ENCODE measurements at places on chromosomes 1 and 21.

DNA sequence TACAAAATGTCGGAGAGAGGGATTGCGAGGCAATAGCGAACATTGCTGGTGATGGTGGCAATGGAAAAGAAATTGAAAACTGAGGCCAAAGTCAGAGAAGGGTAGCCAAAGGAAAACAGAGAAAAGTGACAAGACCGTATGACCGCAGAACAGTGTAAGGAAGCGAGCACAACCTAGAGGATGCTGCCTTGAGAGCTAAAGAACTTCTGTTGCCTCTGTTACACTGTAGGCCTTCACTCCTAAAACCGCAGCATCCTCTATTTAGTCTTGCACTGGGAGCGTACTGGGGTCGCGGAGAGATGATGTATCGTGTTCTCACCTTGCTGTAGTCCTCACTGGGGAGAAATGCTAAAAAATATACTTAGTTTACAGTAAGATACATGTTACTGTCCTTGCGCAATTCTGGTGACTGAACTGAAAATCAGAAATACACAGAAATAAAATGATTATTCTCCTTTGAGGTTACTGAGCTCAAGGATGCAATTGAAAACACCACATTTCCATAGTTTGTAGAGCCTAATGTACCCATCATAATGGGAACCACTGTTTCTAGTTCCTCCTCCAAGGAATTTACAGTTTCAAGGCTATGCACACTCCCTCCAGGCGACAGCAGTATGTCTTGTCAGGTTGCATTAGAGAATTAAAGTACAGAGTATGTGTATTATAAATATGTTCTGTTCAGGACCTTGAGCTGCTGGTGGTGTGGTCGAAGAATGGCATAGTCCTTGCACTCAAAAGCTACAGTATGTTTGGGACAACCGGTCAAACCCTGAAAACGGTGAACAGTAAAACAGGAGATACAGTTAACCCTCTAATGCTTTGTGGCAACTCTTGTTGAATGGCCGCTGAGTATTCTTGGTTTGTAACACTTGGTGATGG, 1.3 kb downstream of the NEK7 start:
- DNase-seq: no peak

GRCh38 chr1:154786804-154787570, 83.1 kb downstream of the KCNN3 start:
- DNase-seq: no peak

DNA sequence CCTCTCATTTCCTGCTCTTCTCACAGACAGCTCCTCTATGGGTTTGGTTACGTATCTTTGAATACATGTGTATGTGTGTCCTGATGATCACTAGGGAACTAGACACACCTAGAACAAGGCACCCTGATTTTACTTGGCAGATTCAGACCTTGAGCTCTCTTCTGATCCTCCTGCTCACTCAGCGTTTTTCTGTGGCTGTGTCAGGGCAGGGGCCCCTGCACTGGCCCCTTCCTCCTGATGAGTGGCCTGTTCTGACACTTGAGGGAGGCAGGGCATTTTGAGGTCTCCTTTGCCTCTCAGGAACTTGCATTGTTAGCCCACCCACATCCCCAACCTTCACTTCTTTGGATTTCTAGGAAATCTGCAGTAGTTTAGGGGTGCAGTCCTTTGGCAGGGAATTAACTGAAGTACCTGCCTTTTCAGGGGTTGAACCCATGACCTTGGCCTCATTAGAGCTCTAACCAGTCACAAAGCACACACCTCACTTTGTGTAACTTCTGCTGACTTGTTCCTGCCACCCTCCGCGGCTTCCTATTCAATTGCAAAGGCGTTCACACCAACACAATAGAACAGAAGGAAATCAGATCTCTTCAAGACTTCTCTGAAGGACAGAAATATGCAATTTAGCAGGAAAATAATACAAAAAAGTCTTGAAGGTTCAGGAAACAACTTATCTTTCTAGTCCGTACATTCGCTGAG, 8.8 kb downstream of the SMYD2 start:
- DNase-seq: no peak

DNA sequence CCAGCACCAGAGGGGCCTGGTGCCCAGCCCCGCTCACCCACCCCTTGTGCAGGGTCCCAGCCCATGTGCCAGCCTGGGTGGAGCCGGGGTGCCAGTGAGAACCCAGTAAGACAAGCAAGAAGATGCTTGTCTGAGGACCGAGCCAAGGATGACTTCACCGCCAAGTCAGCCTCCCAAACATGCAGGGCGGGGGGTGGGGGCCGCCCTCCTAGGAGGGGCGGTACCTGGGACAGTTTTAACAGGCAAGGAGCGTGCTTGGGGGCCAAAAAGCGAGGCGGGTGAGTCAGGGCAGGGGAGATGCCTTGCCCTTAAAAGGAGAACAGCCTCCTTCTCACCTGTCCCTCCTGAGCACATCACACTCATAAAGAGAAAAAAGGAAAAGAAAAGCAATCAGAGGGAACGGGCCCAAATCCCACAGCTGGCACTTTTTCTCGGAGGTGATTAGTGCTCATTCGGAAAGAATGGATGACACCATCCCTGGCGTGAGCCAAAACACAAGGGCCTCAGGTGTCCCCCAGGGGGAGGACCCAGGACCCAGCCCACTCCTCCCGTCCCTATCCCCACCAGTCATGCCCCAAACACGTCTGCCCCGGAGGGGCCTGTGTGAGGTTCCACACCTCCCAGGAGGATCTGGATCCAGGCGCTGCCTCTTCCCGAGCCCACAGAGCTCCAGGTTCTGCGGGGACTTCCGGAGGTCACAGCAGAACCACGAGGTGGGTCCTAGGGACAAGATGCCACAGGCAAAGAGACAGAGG, 77.6 kb upstream of the IFFO2 start:
- no peak for DNase-seq

DNA sequence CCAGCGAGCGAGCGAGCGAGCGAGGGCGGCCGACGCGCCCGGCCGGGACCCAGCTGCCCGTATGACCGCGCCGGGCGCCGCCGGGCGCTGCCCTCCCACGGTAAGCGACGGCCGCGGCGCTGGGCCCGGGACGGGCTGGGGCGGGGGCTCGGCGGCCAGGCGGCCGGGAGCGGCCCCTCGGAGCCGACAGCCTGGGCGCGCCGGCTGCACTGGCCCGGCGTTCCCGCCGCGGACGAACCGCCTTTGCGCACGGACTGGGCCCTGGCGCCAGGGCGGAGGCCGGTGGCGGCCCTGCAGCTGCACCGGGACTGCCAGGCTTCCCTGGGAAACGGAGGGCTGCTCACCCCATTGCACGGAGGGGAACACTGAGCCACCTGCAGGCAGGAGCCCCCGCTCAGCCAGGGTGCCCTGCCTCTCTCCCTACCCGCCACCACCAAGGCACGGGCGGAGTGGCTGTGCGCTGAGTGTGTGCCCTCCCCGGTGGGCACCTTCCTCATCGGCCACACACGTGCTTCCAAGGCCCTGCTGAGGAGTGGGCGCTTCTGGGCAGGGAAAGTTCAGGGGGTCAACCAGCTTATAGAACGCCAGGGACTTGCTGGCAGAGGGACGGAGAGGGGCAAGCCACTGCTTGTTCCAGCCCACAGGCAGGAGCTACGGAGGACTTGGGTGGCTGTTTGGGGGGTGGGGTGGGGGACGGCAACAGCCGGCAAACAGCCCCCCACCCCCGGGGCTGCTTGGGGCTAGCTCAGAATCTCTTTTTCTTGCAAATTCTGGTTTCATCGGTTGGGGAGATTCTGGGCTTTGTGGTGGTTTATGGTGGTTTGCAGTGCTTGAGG, 532 bp downstream of the CSF1 start:
- no peak for DNase-seq

GRCh38 chr1:41714638-41715389, 203.9 kb downstream of the HIVEP3 start:
- no peak for DNase-seq

DNA sequence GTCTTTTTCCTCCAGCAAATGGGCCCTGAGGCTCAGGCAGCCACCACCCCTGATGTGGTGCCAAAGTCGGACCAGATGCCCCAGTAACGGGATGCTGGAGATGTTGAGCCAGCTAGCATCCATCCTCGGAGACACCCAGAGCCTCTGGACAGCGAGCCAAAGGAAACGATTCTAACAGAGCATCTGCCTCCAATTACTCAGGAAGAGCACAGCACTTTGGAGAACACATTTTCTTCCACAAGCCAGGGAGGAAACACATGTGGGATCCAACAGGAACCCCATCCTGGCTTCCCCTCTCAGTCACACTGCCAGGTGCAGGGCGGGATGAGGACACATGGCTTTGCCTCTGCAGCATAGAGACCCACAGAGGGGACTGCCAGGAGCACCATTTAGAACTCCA, 44.9 kb downstream of the C1orf198 start:
- DNase-seq: no peak

DNA sequence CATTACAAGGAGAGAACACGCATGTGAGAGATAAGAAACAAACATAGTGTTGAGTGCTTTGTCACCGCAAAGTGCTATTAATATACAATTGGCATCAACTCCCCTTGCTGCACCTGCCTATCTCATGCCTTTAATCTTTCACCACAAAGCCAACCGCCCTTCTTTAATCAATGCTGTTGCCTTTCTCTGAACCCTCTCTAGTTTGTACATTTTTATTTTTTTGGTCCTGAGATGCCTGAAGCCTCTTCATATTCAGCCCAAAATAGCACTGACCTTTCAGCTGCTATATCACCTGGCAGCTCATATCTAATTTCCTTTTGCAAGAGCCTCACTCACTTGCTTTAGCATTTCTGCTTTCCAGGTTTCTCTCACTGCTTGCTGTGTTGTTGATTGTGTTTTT, 504.7 kb downstream of the NUF2 start:
- DNase-seq: no peak

DNA sequence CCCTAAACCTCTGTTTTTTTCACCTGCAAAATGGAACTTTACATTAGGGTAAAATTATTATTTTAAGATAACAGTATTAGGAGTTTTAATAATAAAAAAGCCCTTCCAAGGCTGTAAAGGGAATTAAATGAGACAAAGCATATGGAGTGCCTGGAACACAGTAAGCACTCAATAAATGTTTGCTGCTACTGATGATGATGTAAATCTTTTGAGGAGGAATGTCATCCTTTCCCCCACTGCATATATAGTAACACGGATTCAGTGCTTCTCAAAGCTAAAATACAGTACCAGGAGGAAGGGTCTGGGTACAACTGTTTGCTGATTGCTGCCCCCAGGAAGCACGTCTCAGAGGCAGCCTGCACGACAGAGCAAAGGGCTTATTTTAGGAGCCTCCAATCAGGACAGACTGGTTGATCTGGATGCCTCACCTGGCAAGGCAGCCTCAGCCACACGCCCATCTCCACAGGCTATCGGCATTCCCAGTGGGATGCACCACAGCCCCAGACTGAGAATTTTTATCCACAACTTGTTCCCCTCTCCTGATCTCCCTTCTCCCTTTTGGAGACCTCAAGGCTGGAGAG, 64.4 kb downstream of the GADD45A start:
- no peak for DNase-seq

DNA sequence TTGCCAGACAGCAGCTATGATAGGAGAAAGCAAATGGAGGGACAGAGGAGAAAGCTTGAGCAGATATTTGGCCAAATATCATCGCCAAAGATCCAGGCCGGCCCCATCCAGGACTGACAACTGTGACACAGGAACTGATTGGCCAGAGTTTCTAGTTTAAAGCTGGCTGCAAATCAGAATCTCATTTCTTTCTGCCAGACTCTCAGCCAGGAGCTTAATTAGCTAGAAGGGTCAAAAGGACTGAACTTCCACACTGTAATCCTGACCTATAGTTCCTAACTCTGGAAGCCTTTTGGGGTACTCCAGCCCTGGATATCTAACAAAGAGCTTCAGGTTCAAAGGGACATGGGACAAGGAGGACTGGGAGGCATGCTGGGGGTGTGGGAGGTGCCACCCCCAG, 106.7 kb upstream of the GNG12 start:
- no peak for DNase-seq

GRCh38 chr1:17207046-17207445, 2.1 kb downstream of the PADI1 start:
- DNase-seq: no peak

GRCh38 chr1:19858893-19859292, 23.3 kb upstream of the OTUD3 start:
- DNase-seq: no peak

DNA sequence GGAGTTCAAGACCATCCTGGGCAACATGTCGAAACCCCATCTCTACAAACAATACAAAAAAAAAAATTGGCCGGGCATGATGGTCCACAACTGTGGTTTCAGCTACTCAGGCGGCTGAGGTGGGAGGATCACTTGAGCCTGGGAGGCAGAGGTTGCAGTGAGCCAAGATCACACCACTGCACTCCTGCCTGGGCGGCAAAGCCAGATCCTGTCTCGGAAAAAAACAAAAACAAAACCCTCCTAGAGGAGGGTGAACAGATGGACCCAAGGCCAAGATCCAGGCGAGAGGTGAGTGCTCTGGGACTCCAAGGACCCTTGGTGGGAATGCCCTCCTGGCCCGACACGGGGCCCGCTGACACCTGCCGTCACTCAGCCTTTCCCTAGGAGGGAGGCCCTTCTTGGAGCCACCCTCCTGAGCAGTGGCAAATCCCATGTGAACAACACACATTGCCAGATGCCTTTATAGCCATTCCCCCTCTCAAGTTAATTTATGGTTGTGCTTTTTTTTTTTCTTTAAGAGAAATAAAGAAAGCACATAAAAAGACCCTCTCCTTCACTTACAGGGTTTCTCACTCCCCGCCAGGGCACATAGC, 380 bp downstream of the TFF2 start:
- DNase-seq: no peak

GRCh38 chr1:21020151-21020550, 156.5 kb downstream of the EIF4G3 start:
- no peak for DNase-seq

GRCh38 chr1:2044510-2045319, 5.5 kb upstream of the PRKCZ start:
- peak; percentile 43 for DNase-seq

- no peak for DNase-seq
Measured at GRCh38 chr1:182890927-182891610, 51.9 kb downstream of the DHX9 start.

GRCh38 chr1:70934194-70934961, 113.2 kb downstream of the PTGER3 start:
- DNase-seq: no peak

- DNase-seq: no peak
Measured at GRCh38 chr1:113088972-113089371, 16.0 kb downstream of the LRIG2 start.

GRCh38 chr1:195663549-195664280, 944.5 kb downstream of the KCNT2 start:
- DNase-seq: no peak

GRCh38 chr1:4127592-4128140, 227.6 kb upstream of the C1orf174 start:
- DNase-seq: no peak

DNA sequence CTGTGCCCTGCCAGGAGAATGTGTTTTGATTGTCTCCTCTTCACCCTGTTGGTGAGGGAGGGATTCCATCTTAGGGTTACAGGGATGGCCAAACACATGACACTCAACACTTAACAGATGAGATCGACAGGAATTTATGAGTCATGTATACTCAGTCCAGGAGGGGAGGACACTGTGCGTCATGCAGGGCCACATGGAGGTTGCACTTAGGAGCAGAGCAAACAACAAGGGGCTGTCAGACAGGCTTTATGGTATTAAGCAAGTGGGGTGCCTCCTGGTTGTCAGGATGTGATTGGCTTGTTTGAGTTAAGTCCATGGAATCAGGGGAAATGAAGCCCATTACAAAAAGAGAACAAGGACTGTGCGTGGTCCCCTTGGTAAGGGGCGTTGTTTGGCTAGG, 26.9 kb downstream of the EDARADD start:
- DNase-seq: no peak

Data from caudate nucleus (tissue), 63 donors.